ENCODE measurements at places on chromosomes 12 and 14. TPM values are rescaled to one million over a fixed set of nuclear protein-coding genes. Genes with fewer than 3 reads are reported as not detected.

OLR1 gene
- 0.92 TPM for polyA plus RNA-seq

MYO1H gene
- polyA plus RNA-seq: not detected

DYNC1H1 gene
- 177 TPM for polyA plus RNA-seq

TAS2R30 gene
- polyA plus RNA-seq: not detected

SLC6A13 gene
- 0.20 TPM for polyA plus RNA-seq

DNA sequence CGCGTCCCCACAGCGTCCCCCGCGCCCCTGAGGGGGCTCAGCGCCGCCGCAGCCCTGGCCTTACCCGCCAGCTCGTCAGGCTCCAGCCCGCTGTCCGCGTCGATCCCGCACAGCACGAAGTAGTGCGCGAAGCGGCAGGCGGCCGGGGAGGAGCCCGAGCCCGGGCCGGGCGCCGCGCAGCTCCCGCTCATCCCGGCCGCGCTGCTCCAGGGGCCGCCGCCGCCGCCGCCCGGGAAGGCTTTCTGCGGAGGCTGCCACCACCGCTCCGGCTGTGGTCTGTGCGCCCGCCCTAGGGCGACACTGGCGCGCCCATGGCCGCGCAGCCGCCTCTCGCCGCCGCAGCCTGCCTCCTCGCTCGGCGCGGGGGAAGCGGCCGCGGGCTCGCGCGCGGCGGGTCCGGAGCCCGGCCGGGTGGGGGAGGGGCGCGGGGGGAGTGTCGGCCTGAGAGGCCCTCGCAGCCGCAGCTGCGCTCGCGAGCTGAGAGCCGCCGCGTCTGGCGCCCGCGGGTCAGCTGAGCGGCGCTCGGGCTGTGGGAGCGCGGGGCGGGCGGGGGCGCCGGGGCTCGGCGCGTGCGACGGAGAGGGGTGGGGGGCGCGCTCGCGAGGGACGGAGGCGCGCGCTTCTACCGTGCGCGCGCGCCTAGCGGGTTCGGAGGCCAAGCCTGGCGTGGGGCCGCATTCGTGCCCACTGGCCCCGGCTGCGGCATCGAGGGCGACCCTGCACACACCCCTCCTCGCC is at the start of gene DENND5B:
Gene DENND5B (minus strand): TSS at position 495 of the 738 bp plus-strand sequence. CDS start 304 bp downstream, at position 191.
- peak; percentile 78 for DNase-seq

GRCh38 chr12:40439771-40440492 is 215.1 kb downstream of the LRRK2 start:
- DNase-seq: peak; percentile 2

DNA sequence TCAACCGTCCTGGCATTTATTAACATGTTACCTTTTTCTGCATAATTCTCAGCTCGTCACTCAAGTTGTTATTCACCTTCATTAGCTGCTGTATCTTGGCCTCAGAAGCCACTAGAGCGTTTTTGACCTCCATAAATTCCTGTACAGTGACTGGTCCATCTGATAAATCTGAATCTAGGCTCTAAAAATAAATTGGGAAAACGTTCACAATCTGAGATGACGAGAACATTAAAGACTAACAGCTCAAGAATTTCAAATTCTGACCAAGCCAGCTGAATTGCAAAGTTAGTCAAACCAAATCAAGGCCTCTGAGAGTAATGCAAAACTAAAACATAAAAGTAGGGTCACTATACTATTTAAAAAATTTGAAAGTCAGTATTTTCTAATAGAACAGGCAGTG is 45.0 kb downstream of the GIT2 start:
- no peak for DNase-seq

DNA sequence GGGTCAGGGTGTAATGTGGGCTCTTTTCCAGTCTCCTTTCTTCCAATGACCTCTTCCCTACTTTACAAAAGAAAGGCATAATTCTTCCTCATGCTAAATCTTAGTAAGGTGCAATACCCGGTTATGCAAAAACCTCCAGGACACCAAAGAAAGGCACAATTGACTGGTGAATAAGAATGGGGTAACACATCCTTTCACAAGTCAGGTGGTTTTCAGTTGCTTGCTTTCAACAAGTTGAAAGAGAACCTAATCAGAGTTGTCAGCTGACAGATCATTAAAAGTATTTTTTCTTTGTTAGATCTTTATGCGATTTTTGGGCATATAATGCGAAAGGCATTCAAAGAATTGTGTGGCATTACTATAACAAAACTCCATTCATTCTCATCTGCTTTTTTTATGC is 1.3 kb upstream of the AEBP2 start:
- DNase-seq: no peak

- DNase-seq: no peak
These were observed 112.2 kb downstream of the CHST11 start for GRCh38 chr12:104568935-104569334.

- DNase-seq: no peak
These were observed 41.5 kb downstream of the KIF21A start for GRCh38 chr12:39401459-39401858.

DNA sequence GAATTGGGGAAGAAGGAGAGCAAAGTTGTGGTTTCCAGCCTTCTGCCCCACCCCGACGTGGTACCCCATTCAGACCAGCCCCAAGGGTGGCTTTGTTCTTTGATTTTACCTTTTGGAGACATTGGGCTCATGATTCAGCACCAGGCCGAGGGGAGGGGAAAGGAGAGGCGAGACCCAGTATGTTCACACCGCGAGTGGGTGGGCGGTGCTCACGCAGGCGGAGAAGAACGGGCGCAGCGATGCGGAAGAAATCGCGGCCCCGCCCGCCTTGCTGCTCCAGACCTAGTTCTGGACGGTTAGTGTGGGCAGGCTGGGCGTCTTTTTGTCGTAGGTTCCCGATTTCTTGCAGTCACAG is 963 bp downstream of the ATL1 start:
- peak; percentile 51 for DNase-seq

- no peak for DNase-seq
These were observed 1.6 kb downstream of the DPF3 start for GRCh38 chr14:72892103-72892878.

DNA sequence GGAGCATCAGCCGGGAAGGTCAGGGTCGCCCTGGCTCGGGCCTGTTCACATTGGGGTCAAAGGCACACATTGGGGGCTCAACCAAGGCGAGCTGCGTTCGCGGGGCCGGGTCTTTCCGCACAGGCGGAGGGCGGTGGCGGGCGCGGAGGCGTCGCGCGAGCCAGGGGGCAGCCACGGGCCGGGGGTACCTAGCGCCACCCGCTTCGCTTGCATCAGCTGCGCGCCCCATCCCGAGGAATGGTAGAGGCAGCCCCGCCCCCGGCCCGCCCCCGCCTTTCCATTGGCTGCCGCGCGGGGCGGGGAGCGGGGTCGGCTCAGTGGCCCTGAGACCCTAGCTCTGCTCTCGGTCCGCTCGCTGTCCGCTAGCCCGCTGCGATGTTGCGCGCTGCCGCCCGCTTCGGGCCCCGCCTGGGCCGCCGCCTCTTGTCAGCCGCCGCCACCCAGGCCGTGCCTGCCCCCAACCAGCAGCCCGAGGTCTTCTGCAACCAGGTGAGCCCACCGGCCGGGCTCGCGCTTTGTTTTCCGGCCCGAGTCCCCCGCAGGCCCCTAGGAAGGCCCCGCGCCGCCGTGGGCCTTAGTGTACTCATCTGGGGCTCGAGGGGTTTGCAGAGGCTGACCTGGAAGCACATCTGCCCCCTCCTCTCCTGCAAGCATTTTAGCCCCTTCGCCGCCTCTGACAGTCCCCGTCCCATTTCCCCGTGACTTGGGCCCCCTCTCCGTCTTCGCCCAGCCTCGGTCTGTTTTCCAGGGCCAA is at the start of gene ALDH2:
Gene ALDH2 (plus strand): TSS at position 326 of the 754 bp plus-strand sequence. CDS start 50 bp downstream, at position 376.
- peak; percentile 85 for DNase-seq

DNA sequence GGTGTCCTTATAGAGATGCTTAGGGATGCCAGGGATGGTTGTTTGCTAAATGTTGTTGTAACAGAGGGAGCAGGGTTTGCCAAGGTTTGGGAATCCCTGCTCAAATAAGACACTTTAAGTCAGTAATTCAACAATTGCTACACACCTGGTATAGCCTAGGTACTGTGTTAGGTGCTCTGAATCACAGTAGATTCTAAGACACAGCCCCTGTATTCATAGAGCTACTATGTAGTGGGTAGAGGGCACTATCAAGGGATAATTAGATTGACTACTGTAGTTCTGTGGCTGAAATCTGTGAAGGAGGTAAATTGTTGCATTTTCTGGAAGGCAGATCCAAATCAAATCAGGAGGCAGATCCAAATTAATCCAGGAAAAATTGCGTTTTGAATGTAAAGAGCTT is 149.2 kb downstream of the C12orf75 start:
- DNase-seq: no peak

GRCh38 chr14:61884711-61885110 is 122.5 kb downstream of the SNAPC1 start:
- no peak for DNase-seq

DNA sequence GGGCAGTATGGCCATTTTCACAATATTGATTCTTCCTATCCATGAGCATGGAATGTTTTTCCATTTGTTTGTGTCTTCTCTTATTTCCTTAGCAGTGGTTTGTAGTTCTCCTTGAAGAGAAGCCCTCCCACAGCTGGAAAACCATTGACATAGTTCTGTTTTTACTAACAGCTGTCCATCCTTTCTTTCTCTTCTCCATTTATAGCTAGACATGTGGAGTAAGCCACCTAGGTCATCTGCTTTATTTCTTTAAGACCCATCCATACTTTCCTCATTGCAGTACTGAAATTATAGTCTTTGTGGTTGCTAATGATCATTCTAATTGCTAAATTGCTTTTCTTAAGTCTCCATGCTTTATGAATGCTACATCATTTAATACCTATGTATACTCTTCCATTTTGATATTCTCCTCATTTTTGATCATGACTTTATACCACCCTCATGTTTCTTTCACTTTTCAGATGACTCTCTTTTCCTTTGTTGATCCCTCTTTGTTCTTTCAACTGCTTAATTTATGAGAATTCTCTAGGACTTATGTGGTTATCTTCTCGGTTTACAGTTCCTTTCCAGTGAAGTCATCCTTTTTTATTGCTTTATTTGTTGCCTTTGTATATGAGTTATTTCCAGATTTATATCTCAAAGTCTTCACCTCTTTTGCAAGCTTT is 114.2 kb downstream of the PCNX1 start:
- peak; percentile 19 for DNase-seq

GRCh38 chr12:71755146-71755892 is 656 bp downstream of the RAB21 start:
- DNase-seq: peak; percentile 36

- no peak for DNase-seq
These were observed 821 bp downstream of the TMEM106C start for GRCh38 chr12:47964106-47964728.

DNA sequence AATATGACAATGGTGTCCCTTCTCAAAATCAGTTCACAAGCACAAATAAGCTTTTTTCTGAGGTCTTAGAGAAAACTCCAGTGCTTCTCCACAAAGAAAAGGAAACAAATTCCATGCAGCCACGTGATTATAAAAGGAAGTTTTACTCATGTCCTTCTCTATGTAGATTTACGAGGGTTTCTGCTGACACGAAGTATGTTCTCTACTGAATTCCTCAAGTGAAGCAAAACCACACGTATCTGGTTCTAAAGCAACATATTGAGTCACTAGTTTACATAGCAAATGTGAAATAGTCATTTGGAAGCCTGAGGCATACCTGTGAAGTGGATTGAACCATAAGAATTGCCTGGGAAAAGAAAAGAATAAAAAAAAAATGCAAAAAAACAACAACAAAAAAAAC is 31.9 kb downstream of the BMP4 start:
- peak; percentile 8 for DNase-seq

- DNase-seq: no peak
These were observed 8.7 kb downstream of the TMEM253 start for GRCh38 chr14:21109377-21110138.

DNA sequence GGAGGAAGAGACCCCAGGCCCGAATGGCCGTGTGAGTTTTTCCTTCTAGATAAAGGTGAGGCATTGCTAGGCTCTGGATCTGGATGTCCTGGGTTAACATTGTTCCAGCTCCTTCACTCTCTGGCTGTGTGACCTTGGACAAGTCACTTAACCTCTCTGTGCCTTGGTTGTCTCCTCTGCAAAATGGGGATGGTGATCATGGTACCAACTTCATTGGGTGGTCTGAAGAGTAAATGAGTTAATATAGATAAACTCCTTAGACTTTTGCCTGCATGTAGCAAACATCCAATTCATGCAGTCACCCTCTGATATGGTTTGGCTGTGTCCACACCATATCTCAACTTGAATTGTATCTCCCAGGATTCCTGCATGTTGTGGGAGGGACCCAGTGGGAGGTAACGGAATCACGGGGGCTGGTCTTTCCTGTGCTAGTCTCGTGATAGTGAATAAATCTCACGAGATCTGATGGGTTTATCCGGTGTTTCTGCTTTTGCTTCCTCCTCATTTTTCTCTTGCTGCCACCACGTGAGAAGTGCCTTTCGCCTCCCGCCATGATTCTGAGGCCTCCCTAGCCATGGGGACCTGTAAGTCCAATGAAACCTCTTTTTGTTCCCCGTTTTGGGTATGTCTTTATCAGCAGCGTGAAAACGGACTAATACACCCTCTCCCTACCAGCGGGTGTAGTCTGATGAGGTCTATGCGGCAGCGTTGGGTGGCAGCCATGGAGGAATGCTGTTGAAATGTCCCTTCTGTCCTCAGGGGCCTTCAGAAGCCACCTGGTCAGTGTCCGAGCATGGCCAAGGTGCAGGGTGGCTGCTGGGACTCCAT is 256.1 kb downstream of the GLT1D1 start:
- DNase-seq: no peak

GRCh38 chr14:77980475-77981321 is 180.8 kb downstream of the ADCK1 start:
- no peak for DNase-seq

DNA sequence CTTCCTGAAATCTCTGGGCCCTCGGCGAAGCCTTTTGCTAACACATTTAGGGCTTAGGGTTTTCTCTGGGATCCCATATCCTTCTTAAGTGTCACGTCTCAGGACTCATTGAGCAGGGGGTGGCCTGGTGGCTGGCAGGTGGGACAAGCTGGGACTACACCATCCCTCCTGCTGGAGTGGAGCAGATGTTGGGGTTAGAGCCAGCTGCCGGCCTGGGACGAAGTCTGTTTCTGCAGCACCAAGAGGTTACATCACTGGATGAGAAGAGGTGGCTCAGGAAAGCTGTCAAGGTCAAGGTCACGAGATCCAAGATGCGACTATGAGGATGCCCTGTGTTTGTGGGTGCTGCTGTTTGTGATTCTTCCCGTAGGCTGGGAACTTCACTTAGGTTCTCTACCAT is 16.3 kb downstream of the SMCO2 start:
- no peak for DNase-seq

DNA sequence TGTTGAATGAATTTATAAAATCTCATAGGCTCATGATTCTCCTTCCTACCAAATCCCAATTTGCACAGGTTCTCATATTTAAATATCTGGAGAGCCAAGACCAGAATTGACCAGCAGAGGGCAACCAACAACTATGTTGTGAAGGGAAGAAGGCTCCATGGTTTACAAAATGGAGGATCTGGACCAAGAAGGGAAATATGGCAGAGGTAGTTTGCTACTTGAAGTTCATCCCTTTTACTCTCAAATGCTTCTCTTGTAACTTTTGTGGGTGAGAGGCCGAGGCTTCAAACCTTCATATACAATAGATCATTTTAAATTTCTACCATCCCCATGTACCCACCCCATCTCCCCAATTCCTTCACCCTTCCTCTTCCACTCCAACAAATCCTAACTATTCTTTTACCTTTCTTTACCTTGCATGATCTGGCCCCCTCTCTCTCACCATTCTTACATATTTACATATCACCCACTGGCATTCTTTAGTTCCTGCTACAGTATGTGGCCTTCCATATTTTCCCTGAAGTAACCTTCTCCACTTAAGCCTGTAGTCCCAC is 3.8 kb upstream of the SMARCC2 start:
- DNase-seq: peak; percentile 91

Data from A549 (cell line).